Tracheal epithelial cell (primary cell): ENCODE measurements at places on chromosomes 2 and 18. TPM values are rescaled to one million over a fixed set of nuclear protein-coding genes. Genes with fewer than 3 reads are reported as not detected.

The CD302 gene
- 0.21 and 0.48 TPM in 2 replicates for total RNA-seq

The TOGARAM2 gene
- total RNA-seq: under 0.01 TPM in 1 of 2 replicates, not detected in the other

The RFTN2 gene
- 0.21 TPM in 1 of 2 replicates, not detected in the other for total RNA-seq

The POTEC gene
- not detected in 2 replicates for total RNA-seq

The MXD1 gene
- 16.8 and 19.8 TPM in 2 replicates for total RNA-seq

The APLF gene
- total RNA-seq: 5.1 and 6.3 TPM in 2 replicates

The DCAF17 gene
- 22.4 and 24.7 TPM in 2 replicates for total RNA-seq

The MPPE1 gene
- 27.2 and 30.5 TPM in 2 replicates for total RNA-seq

The SMIM21 gene
- total RNA-seq: under 0.01 TPM in 1 of 2 replicates, not detected in the other

The NEDD4L gene
- 19.0 and 35.9 TPM in 2 replicates for total RNA-seq

The FOXD4L1 gene
- under 0.01 TPM in 2 replicates for total RNA-seq

The SLC23A3 gene
- total RNA-seq: 0.43 and 0.48 TPM in 2 replicates

The LYPD6B gene
- 4.6 and 5.5 TPM in 2 replicates for total RNA-seq

The DSG2 gene
- 136 and 189 TPM in 2 replicates for total RNA-seq

The CPLX4 gene
- 0.24 TPM in 1 of 2 replicates, not detected in the other for total RNA-seq

The FAM110C gene
- 12.6 and 21.4 TPM in 2 replicates for total RNA-seq

The BCL2 gene
- total RNA-seq: 1.9 and 2.6 TPM in 2 replicates

The MBD1 gene
- 85.5 and 102 TPM in 2 replicates for total RNA-seq

The SULT1C2 gene
- 0.21 and 0.72 TPM in 2 replicates for total RNA-seq

The CCDC138 gene
- 4.8 and 8.1 TPM in 2 replicates for total RNA-seq

The SLC11A1 gene
- 0.21 and 1.4 TPM in 2 replicates for total RNA-seq

The LOXHD1 gene
- not detected in 2 replicates for total RNA-seq
